ENCODE measurements at places on chromosomes 11 and 22.

- DNase-seq, result peak; percentile 65
Observed at GRCh38 chr11:131591051-131591461, 220.6 kb downstream of the NTM start.

- no peak for DNase-seq
Observed at GRCh38 chr11:59479906-59480305, 6.8 kb downstream of the OR4D10 start.

GRCh38 chr22:35113341-35113740, 47.4 kb downstream of the ISX start:
- DNase-seq, result no peak

DNA sequence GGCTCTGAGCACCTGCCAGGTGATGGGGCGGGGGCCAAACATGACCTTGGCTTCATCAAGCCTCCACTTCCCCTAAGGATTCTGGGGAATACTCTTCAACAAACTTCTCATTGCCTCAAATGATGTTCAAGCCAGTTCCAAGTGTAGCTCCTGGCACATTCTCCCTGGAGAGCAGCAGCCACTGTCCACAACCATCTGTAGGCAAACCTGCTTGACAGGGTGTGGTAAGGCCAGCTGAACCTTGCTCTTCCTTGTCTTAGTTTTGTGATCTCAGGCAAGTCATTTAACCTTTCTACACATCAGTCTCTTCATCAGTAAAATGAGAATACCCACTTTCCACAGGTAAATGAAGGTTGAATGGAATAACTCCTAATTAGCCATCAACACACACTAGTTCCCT, 323.3 kb downstream of the TENM4 start:
- no peak for DNase-seq

GRCh38 chr11:71302534-71302909, 50.1 kb upstream of the SHANK2 start:
- no peak for DNase-seq
